NCI-H226 (cell line): ENCODE measurements at places on chromosomes 1 and 21.

- DNase-seq, result peak; percentile 69
Observed at GRCh38 chr1:233613252-233614172, at the start of gene KCNK1. TSS of gene KCNK1 (plus strand) at chr1:233614106. CDS start at chr1:233614172, 66 bp downstream.

- DNase-seq, result no peak
Observed at GRCh38 chr1:117128323-117129079, 7.0 kb upstream of the TRIM45 start.

DNA sequence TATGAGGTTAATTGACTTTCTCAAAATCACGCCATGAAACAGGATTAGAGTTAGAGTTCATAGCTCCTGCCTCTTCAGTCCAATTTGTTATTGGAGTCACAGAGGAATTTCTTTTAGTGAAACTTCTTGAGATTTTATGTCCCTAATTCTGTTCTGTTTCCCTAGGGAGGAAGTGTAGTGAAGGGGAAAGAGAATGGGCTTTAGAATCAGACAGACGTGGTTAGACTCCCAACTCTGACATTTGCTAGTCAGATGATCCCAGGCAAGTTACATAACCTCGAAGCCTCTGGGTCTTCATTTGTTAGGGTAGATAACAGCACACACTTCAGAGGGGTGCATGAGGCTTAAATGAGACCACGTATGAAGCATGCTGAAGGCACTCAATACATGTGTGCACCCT lies 83.9 kb downstream of the ASTN1 start:
- no peak for DNase-seq

DNA sequence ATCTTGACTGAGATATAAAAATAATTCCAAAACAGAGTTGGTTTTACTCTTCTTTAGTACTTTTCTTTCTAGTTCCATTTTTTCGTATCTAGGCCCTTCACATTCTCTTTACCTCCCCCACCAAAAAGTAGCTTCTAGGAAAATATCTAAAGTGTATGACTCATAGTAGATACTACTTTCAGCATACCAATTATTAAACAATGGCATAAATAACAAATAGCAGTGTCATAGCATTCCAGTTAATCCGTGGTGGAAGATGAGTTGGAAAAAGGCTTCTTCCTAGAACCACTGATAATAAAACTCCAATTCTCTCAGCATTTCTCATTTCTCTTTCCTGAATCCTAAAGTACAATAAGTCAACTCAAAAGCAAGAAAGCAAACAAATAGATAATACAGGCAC lies 859.0 kb upstream of the B3GALT2 start:
- peak; percentile 70 for DNase-seq

- DNase-seq, result no peak
Observed at GRCh38 chr1:101128211-101128727, 102.7 kb upstream of the DPH5 start.

DNA sequence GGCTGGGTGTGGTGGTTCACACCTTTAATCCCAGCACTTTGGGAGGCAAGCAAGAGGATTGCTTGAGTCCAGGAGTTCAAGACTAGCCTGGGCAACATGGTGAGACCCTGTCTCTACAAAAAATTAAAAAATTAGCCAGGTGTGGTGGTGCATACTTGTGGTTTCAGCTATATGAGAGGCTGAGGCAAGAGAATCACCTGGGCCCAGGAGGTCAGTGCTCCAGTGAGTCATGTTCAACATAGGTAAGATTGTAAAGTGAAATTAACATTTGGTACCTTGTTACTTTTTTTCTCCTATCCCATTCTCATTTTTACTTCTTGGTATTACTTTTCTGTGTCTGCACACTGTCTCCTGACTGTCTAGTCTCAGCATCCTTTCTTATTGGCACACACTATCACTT lies 19.0 kb downstream of the MAGI3 start:
- no peak for DNase-seq

DNA sequence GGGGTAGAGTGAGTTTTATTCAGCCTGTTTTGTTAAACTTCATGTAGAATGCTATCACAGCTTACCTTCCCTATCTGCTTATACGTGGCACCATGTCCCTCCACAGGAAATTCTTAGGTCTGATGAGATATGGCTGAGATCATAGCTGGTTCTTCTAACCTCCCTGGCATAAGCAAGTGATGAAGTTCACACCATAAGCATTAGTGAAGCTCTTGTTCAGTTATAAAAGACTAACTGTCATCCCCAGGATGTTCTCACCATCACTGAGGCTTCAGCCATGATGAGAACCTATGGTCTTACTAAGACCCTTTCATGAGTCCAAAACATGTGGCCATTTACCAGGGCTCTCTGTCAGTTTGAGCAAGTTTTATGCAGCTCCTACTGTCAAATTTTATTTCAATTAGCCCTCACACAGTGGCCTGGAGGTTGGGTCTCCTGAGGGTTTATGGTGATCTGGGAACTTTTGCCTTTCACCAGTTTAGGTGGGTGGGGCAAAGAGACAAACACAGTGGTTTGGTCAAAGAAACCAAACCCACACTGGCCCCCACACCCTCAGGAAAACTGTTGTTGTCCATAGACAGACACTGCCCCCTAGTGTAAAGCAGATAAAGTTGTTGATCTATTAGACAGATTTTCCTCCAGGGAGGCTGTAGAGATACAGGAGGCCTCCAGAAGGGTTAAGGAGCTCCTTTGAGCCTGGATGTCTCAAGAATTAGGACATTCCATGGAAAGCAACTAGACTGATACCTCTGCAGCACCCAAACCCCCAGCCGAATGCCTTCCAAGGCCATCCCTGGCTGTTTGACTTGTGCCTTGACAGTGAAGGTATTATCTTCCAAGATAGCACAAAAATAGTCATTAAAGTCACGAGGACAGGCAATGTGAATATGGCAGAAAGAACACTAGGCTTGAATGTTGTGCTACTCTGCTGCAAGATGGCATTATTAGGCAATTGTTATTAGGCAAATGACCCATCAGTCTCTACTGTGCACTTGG lies 5.0 kb downstream of the SLC22A15 start:
- DNase-seq, result peak; percentile 49

DNA sequence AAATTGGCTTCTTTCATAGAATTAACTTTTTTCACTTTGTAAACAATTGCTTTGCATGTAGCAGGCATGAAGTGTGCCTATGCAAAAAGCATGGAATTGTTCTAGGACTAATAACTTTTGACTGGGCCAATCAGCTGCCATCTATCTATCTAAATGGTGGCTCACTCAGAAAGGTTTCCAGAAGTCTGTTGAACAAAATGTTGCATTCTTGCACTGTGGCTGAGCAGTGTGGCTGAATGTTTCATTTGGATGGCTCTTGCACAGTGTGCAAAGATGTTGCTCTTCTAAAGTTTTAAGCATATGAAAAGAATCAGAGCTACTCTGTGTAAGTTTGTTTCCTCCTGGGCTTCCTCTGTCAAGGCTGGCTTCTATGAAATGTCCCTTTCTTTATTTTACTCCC lies 213.5 kb downstream of the KCTD3 start:
- no peak for DNase-seq

- DNase-seq, result no peak
Observed at GRCh38 chr1:44653107-44653964, 20.9 kb downstream of the TMEM53 start.

- DNase-seq, result no peak
Observed at GRCh38 chr1:176617881-176618280, 154.9 kb downstream of the PAPPA2 start.

DNA sequence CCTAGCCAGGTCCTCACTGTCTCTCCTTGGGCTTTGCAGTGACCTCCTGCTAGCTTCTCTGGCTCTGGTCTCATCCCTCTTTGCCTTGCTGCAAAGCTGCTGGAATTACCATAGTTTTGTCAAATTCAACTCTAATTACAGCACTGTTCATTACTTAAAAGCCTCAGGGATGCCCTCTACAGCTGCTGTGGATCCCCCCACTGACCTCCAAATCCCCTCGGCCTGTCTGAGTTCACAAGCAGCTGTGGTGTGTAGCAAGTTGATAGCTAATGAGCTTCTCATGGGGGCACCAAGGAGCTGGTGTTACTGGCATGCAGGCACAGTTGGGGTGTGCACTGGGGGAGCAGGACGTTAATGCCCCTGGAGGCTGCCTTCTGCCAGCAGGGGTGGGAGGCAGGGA lies 24.8 kb downstream of the NIPAL3 start:
- no peak for DNase-seq

- DNase-seq, result no peak
Observed at GRCh38 chr1:209643285-209644020, 8.8 kb downstream of the LAMB3 start.

DNA sequence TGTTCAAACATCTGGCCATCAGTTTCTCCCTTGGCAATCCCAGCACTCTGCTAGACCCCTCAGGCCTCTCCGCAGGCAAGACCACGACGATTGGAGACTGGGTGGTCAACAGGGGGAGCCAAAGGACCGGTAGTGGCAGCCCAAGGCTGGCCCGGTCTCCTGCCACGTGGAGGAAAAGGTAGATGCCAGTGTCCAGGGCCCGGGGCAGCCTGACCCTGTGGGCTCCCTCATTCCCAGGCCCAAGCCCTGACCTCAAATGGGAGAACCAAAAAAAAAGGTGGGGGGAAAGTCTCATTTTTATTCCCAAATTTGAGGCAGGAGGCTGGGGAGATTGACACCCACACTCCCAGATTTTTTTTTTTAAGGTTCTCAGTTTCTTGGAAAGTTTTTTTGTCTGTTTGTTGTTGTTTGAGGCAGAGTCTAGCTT lies 24.8 kb downstream of the S100A6 start:
- DNase-seq, result peak; percentile 59

- no peak for DNase-seq
Observed at GRCh38 chr1:34721241-34721640, 33.6 kb upstream of the GJB5 start.

DNA sequence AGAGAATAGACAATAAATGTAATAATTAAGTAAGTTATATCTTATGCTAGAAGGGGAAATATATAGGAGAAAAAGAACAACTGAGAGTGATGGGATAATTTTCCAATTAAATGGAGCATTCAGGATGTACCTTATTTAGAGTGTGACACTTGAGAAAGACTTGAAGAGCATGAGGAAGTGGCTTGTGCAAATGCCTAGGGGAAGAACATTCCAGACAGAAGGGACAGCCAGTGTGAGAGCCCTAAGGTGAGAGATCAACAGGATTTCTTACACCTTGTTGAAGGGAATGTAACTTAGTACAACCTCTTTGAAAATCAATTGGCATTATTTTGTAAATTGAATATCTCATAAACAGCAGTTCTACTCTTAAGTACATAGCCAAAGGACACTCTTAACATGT lies 28.8 kb upstream of the TSPAN2 start:
- no peak for DNase-seq

DNA sequence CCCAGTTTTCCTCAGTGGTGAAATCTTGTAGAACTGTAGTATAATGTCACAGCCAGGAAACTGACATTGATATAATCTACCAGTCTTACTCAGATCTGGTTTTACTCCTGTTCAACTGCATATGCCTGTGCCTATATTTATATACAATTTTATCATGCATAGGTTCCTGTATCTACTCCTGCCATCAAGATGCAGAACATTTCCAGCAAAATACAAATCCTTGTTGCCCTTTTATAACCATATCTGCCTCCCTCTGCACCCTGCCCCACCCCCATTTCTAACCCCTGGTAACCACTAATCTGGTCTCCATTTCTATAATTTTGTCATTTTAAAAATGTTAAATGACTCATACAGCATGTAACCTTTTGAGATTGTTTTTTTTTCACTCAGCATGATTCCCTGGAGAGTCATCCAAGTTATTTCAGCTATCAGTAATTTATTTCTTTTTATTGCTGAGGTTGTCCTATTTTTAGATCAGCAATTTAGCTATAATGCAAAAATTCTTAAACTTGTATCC lies 8.1 kb downstream of the UTP25 start:
- no peak for DNase-seq

- DNase-seq, result no peak
Observed at GRCh38 chr1:93504247-93505033, 56.5 kb downstream of the FNBP1L start.

GRCh38 chr1:69827732-69828131 lies 260.0 kb downstream of the LRRC7 start:
- no peak for DNase-seq

DNA sequence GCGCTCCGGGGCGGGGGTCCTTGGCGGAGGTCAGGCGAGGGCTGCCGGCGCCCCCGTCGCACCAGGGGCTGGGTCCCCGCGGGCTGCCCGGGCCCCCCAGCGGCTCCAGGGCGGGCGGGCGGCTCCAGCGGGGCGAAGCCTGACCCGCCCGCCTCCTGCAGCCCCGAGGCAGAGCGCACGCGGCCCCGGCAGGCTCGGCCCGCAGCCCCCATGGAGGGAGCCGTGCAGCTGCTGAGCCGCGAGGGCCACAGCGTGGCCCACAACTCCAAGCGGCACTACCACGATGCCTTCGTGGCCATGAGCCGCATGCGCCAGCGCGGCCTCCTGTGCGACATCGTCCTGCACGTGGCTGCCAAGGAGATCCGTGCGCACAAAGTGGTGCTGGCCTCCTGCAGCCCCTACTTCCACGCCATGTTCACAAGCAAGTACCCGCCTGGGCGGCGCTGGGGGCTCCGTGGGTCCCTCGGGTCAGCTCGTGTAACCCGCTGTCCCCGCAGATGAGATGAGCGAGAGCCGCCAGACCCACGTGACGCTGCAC lies 817 bp downstream of the KLHL17 start:
- no peak for DNase-seq

DNA sequence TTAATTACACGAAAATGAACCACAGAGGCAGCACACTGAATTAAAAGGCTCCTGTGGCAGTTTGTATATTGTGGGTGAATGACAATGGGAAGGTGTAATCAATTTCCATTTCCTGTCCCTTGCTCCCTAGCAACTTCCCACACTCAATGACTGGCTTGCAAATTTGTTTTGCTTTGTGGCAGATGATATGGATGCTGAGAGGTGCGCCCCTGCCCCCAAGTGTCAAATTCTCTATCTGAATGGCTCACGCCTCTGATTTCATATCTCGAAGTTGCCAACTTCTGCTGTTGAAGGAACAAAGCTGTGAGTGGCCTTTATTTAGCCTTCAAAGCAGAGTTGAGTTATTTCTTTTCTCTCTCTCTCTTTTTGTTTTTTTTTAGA lies 86.0 kb downstream of the FOXD2 start:
- no peak for DNase-seq

- DNase-seq, result no peak
Observed at GRCh38 chr1:36472656-36473055, 8.5 kb upstream of the MRPS15 start.

DNA sequence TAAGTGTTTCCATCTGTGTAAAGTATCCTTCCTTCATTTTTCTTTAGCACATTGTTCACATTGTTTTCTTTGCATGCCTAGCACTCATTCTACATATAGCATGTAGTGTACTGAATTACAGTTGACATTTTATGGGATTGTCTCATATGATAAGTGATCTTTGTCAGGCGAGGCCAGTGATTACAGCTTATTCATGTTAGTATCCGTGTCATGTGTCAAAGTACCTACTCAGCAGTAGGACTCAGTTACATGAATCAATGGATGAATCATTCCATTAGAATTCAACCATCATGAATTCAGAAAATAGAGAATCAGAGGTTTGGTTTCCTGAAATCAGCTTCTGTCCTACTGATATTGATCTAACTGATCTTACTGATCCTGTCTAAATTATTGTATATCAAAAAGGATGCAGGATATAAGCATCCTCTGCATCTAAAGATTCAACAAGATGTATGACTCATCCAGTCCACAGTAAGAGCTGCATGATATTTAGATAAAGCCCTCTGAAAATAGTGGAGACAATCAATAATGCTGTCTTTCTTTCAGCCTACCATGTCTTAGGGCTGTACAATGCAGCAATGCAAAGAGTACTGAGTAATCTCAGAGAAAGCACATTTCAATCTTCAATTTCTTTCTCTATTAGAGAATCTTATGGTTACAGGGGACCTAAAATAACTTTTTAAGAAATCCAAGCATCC lies 20.7 kb upstream of the HRNR start:
- DNase-seq, result no peak

- DNase-seq, result no peak
Observed at GRCh38 chr1:186900539-186901237, 71.9 kb downstream of the PLA2G4A start.

GRCh38 chr1:43165162-43165561 lies 6.9 kb downstream of the EBNA1BP2 start:
- DNase-seq, result no peak
